IMR-90 (cell line): ENCODE measurements at places on chromosomes 4 and X.

DNA sequence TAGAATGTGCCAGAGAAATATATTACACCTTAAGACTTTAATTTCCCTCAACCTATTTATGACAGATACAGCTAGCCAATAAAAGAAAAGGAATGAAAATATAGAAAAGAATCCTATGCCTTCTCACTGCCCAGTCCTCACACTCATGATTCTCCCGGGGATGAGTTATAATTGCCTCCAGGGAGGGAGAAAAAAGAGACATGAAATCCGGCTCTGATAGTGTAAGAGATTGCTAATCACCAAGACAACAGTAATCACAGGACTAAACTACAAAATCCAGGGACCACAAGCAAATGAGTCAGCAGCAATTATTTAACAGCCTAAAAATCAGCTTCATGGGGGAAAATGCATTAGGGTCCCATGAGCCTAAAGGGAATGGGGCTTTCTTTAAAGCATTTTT, 95.9 kb upstream of the DUSP21 start:
- DNase-seq = no peak

- no peak for DNase-seq
Observed at GRCh38 chr4:2062808-2063524, 3.8 kb downstream of the NAT8L start.

- no peak for DNase-seq
Observed at GRCh38 chrX:50889582-50889981, 21.0 kb upstream of the BMP15 start.

DNA sequence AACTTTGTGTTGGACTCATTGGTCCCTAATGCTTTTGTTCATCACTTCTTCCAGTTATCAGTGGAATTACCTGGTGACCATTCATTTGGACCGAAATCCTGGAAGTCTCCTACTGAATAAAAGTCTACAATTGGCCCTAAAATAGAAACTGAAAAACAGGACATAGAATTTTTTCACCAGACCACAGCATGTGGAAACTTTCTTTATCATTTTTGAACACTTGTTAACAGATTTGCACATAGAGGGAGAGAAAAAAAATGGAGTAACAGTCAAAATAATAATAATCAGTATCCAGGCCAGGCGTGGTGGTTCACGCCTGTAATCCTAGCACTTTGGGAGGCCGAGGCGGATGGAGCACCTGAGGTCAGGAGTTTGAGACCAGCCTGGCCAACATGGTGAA, 7.1 kb downstream of the EPGN start:
- DNase-seq = no peak

DNA sequence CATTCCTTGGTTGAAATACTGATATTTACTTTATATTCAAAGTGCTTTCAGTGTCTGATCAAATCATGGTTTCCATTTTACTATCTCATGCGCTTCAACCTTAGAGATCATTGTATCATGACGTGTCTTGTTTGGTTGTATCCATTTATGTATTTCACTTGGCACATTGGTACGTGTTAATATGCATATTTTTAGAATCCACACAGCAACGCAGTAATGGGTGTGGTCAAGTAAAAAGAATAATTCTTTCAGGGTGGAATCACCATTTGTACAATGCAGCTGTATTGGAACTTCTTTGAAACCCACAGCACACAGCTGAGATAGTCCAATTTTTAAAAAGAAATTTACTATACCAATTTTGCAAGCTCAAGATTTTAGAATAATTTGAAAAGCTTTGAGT, 29.1 kb downstream of the VCX start:
- DNase-seq = no peak

- no peak for DNase-seq
Observed at GRCh38 chr4:156137679-156138473, 184.2 kb upstream of the CTSO start.

DNA sequence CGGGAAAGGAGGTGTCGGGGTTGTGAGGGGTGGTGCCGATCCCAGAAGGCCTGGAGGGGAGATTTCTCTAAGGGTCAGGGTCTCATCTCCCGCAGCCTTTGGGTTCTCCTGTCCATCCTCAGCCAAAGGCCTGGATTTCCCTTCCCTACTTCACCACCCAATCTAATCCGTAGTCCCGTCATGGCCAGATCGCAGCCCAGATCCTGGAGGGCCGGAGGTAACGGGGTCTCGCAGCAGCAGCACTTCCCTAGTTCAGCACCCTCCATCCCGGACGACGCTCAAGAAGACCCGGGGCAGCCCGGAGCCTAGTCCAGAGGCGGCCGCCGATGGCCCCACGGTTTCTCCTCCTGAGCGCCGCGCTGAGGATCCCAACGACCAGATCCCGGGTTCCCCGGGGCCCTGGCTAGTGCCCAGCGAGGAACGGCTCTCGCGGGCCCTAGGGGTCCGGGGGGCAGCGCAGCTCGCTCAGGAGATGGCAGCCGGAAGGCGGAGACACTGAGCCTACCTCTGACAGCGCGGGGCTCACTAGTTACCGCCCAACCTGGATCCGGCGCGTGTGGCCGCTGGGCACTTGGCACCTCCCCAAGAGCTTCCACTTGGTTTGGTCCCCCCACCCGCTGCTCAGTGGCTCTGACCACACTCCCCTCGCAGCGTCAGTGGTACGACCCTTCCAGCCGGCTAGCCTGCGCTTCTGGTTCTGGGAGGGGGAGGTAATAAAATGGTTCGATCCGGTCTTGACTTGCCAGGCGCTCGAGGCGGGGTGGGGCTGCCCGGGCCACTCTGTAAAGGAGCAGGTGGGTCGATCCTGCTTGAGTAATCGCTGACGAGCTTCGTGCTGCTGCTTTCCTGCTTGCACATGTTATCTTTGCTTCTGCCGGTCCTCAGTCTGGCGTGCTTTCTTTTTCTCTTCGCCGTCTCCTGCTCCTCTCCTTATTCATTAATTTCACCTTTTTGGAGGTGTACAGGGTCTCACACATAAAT, 3.6 kb downstream of the MAGIX start:
- peak; percentile 61 for DNase-seq

GRCh38 chr4:185142564-185142911, 528 bp upstream of the SLC25A4 start:
- DNase-seq = no peak

- no peak for DNase-seq
Observed at GRCh38 chrX:42967681-42968300, 189.8 kb upstream of the PPP1R2C start.

DNA sequence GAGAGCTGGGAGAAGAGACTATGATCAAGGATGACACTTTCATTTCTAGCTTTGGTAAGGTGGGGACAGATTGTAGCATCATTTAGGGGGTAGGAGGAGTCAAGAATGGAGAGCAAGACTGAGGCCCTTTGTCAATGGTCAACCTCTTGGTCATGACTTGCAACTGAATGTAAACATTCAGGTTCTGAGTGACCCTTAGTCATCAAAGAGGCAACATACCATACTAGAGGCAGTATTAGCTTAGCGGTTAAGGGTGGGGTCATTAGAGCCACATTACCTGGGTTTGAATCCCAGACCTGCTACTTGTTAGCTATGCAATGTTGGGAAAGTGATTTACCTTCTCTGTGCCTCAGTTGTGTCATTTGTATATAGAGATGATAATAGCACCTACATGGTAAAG, 76.5 kb downstream of the MED28 start:
- no peak for DNase-seq

- DNase-seq = no peak
Observed at GRCh38 chr4:2248044-2248780, 6.3 kb upstream of the HAUS3 start.

DNA sequence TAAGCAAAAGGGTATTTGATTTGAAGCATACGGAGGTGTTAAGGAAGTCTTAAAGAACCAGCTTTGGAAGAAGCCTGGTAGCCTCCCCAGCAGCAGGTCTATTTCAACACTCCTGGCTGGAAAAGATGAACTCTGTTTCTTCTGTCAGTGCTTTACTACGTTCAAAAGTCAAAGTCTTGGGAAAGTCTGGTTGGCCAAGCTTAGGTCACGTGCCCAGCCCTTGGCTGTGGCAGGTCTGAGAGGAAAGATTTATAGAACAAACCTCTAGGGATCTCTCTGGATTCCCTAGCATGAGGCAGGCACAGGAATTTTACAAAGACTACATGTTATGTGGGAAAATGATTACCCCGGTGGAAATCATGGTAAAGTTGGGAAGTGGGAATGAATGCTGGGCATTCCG, 8.6 kb upstream of the ARHGAP10 start:
- DNase-seq = no peak

- no peak for DNase-seq
Observed at GRCh38 chr4:143362349-143363046, 25.8 kb downstream of the GAB1 start.

GRCh38 chrX:11540532-11541377, 125.0 kb downstream of the ARHGAP6 start:
- no peak for DNase-seq

GRCh38 chr4:58761563-58761962, 1651.4 kb upstream of the IGFBP7 start:
- no peak for DNase-seq

DNA sequence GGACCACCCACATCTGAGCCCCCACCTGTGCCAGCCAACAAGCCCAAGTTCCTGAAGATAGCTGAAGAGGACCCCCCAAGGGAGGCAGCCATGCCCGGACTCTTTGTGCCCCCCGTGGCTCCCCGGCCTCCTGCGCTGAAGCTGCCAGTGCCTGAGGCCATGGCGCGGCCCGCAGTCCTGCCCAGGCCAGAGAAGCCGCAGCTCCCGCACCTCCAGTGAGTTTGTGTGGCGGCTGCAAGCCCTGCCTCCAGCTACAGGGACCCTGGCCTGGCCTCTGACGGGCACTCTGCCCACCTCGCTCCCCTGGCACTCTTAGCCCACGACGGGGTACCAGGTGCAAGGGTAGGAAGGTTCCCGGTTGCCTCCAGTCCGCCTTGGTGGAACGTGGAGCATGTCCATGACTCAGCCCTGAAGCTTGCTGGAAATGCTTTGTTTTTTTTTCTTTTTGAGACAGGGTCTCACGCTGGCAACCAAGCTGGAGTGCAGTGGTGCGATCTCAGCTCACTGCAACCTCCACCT, 13.7 kb upstream of the ADD1 start:
- no peak for DNase-seq

GRCh38 chr4:129152350-129152749, 56.4 kb downstream of the C4orf33 start:
- no peak for DNase-seq

- DNase-seq = no peak
Observed at GRCh38 chrX:46812445-46812844, 24.4 kb upstream of the RP2 start.

DNA sequence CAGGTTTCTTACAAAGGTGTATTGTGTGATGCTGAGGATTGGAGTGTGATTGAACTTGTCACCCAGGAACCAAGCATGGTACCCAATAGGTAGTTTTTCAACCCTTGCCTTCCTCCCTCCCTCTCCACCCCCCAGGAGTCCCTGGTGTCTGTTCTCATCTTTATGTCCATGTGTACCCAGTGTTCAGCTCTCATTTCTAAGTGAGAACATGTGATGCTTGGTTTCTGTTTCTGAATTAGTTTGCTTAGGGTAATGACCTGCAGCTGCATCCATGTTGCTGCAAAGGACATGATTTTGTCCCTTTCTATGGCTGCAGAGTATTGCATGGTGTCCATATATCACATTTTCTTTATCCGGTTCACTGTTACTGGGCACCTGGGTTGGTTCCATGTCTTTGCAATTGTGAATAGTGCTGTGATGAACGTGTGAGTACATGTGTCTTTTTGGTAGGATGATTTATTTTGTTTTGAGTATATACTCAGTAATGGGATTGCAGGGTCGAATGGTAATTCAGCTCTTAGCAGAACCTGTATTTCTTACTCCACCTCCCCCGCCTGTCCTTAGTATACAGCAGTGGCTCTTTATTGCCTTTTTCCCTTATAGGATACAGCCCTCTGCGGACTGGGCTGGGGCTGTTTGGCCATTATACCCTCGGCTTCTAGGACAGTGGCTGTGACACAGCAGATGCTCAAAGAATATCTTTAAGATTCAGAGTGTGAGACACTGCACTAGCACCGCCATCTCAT, 145.4 kb downstream of the PTTG2 start:
- DNase-seq = no peak

- DNase-seq = peak; percentile 70
Observed at GRCh38 chr4:30717208-30718020, 2.8 kb upstream of the PCDH7 start.

DNA sequence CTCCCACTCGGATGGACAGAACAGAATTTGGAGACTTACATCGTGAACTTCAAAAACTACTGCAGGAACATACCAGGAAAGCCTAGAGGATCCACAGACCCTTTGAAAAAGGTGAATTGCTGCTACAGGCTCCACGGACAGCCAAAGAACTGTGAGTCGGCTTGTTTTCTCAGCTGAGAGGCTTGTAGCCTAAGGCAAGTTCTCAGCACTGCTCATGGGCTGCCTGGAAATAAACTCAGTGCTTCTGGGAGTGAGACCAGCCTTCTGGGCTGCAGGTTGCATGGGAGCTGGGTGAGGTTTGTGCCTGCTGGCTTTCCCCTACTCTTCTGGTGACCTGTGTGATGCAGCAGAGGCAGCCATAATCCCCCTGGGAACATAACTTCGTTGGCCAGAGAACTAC, 1397.6 kb downstream of the FAM133A start:
- peak; percentile 2 for DNase-seq

- DNase-seq = peak; percentile 21
Observed at GRCh38 chrX:1592470-1593142, 1.2 kb downstream of the AKAP17A start.

DNA sequence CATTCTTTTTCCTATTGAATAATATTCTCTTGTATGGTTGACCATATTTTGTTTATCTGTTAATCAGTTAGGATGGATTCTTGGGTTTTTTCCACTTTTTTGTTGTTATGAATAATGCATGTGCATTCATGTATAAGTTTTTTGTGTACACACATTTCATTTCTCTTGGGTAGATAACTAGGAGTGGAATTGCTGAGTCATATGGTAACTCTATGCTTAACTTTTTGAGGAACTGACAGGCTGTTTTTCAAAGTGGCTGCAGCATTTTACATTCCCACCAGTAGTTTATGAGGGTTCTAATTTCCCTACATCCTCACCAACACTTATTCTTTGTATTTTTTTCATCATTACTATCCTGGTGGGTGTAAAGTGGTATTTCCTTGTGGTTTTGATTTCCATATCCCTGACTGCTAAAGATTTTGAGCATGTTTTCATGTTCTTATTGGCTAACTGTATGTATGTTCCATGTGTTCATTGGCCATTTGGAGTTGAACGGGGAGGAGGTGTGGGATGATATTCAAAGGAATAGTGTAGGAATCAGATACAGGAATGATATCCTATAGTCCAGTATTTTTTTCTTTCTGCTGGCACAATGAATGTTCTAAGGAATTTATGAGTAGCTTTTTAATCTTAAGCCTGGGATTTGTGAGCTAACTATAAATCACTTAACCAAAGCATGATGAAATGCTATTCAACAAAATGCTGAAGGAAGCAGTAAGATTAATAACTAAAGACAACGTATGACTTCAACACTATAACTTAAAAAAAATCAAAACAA, 114.3 kb downstream of the AMELX start:
- peak; percentile 23 for DNase-seq

DNA sequence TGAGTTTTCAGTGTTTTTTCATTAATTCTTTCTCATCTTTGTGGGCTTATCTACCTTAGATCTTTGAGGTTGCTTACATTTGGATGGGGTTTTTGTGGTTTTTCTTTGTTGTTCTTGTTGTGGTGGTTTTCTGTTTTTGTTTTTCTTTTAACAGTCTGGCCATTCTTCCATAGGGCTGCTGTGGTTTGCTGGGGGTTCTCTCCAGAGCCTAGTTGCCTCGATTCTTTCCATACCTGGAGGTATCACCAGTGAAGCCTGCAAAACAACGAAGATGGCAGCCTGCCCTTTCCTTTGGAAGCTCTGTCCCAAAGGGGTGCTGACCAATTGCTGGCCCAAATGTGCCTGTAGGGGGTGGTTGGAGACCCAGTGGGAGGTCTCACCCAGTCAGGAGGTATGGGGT, 168.6 kb upstream of the CLNK start:
- DNase-seq = no peak
